ENCODE measurements at places on chromosomes 4 and X. TPM values are rescaled to one million over a fixed set of nuclear protein-coding genes. Genes with fewer than 3 reads are reported as not detected.

DNA sequence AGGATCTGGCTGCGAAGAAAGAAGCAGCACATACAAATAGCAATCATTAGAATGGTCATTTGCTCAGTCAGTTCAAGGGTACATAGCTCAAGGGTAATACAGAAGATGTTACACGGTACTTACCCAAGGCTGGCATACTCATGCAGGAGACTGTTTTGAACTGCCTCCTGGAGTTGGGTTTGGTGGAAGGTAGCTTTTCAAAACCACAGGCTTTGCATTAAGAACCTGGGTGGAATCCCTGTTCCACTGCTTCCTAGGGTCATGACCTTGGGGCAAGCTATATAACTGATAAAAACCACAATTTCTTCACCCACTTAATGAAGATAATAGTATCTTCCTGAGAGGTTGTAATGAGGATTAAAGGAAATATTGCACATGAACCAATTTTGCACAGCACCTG is 36.5 kb downstream of the TBC1D9 start:
- DNase-seq, result no peak

DNA sequence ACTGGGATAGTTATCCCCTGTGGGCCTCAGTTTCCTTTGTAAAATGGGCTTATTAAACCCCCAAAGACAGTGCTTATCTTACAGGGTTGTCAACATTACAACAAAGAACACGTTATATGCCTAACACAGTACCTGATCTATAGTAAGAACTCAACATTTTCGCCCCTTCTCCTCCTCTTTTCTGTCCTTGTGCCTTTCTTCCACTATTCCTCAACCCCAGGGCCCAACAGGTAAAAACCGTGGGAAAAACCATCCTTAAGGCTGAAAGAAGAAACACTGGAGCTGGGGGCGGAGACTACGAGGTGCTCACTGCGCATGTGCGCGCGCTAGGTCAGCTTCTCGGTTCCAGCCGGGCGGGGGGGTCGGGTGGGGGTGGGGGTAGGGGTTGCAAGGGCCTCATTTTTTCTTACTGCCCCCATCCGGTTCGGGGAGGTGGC is 426 bp upstream of the XIAP start:
- no peak for DNase-seq

- DNase-seq, result no peak
Observed at GRCh38 chr4:124711471-124712371, 811 bp downstream of the ANKRD50 start.

- DNase-seq, result no peak
Observed at GRCh38 chr4:155232432-155232831, 24.0 kb downstream of the NPY2R start.

- no peak for DNase-seq
Observed at GRCh38 chr4:41065434-41066006, 148.8 kb downstream of the APBB2 start.

DNA sequence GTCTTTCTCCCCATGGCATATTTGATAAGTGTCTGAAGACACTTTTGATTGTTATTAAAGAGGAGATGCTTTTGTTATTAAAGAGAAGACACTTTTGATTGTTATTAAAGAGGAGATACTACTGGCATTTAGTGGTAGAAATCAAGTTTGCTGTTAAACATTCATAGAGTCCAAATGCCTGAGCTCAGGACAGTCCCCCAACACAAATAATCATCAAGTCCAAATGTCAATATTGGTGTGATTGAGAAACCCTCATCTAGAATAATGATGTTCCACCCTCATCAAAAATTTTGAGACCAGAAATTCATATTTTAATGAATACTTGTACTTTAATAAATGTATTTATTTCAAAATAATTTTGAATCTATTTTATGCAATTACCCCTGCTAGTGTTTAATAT is 1412.9 kb upstream of the PCDH7 start:
- no peak for DNase-seq

DNA sequence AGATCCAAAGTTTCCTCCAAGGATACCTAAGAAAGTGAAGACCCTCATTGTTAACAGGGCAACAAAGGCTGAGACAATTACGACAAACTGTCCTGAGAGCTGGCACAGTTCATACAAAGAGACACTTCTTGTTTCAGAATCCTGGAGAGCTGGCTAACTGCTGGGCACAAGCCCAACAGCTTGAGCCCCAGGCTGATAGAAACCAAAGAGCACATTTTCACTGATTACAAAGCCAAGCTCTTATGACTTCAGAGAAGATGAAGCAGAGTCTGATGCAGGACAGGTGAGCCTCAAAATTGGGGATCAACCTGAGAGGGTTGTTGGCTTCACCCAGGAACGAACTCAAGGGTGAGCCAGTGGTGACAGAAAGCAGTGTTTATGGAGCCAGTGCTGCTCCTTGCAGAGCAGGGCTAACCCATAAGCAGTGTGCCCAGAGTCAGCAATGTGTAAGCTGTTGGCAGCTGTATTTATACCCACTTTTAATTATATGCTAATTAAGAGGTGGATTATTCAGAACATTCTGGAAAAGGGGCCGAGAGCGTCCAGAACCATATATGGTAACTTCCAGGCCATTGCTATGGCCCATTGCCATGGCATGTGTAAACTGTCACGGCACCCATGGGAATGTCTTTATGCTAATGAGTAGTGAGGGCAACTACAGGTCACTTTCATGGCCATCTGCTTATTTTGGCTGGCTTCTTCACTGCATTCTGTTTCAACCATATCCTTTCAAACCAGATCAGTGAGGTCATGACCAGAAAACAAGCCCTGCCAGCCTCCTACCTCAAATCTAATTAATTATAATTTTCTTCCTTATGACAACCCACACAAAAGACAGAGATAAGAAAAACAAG is 183.7 kb downstream of the EVC2 start:
- DNase-seq, result no peak

CCNA2 gene
- 31.8 TPM for total RNA-seq

DNA sequence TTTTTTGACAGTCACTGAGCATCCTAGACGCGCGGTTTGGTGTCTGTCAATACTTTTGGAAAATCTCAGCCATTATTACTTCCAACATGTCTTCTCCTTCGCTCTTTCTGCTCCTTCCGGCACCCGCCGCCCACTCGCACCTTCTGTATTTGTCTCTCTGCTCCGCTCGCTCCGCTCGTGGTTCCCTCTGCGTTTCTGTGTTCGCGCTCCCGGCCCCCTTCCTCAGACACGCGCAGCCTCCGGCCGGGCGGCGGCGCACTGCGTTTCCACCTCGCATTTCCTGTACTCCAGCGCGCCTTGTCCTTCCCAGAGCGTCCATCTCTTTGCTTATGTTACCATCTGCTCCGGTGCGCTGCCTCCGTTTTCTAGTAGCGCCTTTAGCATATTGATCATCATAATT is 21.1 kb downstream of the PDE6B start:
- DNase-seq, result no peak

DNA sequence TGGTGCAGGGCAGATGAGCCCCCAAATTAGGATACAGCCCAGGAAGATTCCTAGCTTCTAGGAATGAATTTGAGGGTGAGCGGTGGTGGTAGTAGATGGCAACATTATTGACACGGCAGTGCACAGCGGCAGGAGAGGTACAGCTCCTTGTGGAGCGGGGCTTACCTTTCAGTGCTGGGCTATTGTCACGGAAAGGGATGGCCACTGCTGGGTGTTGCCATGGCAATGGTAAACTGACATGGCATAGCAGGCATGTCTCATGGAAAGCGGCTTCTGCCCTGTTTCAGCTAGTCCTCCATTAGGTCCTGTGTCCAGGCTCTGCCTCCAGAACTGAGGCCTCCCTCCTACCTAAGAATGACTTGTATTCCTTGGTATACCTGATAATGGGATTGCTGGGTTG is 81.8 kb upstream of the WDR1 start:
- no peak for DNase-seq

DNA sequence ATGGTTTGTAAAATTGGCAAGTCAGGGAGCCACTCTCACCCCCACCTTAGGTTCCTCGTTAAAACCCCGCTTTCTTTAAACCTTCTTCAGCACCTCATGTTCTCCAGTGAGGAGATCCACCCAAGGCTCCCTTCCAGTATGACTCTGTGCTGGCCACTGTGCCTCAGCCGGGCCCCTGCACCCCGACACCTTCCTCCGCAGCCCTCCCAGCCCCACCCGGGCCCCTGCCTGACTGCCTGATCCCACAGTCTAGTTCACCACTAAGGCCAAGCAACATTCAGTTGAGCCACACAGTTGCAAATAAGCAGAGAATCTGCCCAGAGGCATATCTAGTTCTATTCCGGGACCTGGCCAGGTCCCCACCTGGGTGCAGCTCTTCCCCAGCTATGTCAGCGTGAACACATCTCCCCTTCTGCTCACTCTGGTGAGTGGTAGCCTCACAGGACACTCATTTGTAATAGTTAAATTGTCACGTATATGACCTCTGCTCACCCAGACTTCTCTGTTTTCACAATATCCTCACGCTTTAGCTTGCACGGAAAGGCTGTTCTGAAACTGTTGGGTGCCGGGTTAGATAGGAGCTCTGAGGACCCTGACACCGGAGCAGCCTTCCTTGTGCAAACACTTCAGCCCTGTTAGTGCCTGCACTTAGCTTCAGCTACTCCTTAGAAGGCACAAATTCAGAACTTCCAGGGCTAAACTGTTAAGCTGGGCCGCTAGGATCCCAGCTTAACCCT is 146.8 kb downstream of the DCTD start:
- DNase-seq, result no peak

DNA sequence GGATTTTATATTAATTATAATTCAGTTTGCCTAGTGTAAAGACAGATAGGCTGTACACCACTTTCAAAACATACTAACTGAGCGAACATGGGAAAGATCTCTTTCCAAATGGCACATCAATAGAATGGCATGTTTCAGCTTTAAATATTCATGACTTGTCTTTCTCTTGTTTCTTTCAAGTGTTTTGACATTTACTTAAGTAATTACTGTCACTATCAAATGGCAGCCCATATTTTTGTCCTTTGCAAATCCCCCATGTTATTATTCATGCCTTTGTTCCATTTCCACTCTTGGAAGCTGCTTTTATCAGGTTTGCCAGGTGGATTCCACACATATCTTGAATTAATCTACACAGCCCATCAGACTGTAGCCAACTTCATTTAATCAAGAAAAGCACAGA is 89.2 kb upstream of the GLRA2 start:
- DNase-seq, result no peak

GRCh38 chr4:74464291-74464690 is 19.4 kb downstream of the AREG start:
- no peak for DNase-seq

ZNF711 gene
- total RNA-seq, result 3.1 TPM

H2AZ1 gene
- 450 TPM for total RNA-seq

DGAT2L6 gene
- total RNA-seq, result not detected

- no peak for DNase-seq
Observed at GRCh38 chrX:106976416-106976815, 23.6 kb downstream of the MORC4 start.

TEX13D gene
- total RNA-seq, result not detected

INTS6L gene
- 19.6 TPM for total RNA-seq

GRCh38 chr4:29549342-29549741 is 1170.8 kb upstream of the PCDH7 start:
- no peak for DNase-seq

PDS5A gene
- total RNA-seq, result 69.2 TPM

ARL9 gene
- 0.41 TPM for total RNA-seq

IGSF1 gene
- total RNA-seq, result 0.08 TPM

DNA sequence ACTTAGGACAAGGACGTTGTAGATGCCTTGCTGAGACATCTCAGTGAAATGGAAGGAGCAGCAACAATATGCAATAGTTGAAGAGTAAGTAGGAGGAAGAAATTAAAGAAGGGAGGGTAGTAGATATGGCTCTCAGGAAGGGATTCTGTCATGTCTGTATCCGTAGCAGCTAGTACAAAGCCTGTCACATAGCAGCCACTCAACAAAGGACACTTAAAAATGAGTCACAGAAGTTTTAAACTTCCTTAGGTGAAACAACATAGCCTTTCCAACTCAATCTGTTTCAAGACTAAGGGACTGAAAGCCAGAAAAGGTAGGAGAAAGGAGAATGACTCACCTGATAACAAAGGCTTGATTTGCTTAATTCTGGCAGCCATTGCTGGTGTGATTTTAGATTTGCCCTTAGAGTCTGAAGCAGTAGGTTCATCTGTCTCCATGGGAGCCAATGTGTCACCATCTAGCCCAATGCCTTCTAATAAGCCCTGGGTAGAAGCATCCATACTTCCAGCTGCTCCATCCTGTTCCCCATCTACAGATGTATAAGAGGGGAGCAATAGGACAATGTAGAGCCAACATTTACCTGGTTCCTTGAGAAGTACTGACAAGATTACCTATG is 86.6 kb downstream of the HUWE1 start:
- no peak for DNase-seq

DNA sequence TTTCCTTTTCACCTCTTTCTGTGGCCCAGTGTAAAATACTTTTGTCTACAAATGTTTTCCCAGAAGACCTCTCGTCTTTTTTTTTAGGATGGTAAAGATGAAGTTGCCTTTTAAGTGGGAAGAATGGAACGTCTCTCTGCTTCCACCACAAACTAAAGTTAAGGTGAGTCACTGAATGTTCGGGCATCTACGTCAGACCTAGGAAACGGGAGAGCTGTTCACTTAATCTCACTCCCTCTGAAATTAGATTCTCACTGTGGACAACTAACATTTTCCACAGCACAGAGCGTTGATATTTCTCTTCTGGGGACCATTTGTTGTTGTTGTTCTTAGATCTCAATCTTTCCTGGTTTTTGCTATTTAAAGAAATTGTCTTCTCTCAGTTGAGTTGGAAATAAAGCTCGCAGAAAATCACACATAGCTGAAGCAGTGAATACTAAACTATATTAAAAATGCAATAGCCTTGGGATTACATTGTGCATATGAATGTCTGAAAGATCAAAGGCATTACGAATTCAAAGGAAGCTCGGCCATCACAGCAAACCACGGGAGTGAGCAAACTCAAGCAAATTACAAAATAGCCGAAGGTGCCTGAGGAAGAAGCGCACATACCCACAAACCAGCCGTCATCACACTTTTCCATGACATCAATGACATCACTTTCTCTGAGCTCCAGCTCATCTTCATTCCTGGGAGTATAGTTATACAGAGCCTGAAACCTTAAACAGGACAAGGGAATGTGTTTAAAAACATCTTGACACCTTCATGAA is 53.9 kb upstream of the PDLIM3 start:
- DNase-seq, result no peak

Measured in Panc1 (cell line).